T-cell (primary cell): ENCODE measurements at places on chromosomes 2 and 18.

DNA sequence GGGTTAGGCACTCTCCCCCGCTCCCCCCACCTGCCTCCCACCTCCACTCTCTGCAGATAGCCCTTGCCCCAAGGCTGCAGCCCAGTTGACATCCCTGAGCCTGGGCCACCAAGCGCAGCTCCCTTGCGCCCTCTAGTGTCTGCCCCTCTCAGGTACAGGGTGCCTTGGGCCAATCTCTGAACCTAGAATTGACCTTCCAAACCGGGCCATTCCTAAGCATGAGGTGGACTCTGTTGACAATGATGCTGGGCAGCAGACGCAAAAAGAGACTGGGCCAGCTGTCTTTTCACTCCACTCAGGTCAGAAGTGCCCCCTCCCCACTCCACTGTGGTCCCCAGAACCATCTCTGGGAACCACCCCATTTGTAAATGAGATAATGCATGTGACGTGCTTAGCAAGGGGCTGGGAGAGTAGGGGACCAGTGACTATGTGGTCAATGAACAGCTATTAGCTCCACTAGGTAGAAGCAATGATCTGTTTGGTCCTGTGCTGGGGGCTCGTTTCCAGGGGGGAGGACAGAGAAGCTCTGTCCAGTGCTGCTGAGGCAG, 43.3 kb upstream of the PLB1 start:
- peak; percentile 45 for DNase-seq

- no peak for DNase-seq
These were observed 75.5 kb downstream of the ASB1 start for GRCh38 chr2:238502088-238502810.

- DNase-seq = no peak
These were observed 9.2 kb downstream of the IMPA2 start for GRCh38 chr18:11990539-11990938.

GRCh38 chr2:218397463-218397819, 2.2 kb upstream of the CTDSP1 start:
- DNase-seq = no peak

- no peak for DNase-seq
These were observed 66.5 kb upstream of the SKOR2 start for GRCh38 chr18:47317824-47318508.

- DNase-seq = no peak
These were observed 102.4 kb upstream of the MGAT4A start for GRCh38 chr2:98833172-98833916.

DNA sequence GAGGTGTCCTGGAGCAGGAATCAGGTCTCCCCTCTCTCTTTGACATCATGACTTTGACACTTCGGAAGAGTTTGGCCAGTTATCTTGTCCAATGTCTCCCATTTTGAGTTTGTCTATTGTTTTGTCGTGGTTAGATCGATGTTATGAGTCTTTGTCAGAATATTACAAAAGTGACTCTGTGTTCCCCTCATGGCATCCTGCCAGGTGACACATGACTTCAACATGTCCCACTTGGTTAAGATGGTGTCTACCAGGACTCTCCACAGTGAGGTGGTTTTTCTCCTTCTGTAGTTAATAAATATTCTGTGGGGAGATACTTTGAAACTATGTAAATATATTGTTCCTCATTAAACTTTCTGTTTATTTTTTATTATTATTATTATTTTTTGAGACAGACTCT, 76.6 kb upstream of the BZW1 start:
- DNase-seq = no peak
